ENCODE measurements at places on chromosomes 12 and 14.

DNA sequence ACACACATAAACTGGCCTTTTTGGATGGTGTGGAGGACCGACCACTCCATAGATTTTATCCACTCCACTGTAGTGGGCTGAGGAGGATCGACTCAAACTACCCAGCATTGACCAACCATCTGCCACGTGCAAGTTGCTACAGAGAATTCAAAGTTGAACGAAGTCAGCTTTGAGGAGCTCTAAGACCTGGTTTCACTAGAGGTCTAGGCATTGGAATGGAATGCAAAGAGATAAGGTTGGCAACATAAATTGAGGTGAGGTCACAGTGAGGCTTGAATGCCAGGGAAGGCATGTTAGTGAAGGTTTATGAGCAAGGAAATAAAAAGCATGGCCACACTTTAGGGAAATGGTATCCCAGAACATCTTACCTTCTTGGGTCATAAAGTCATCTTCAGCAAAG lies 14.5 kb downstream of the VWF start:
- no peak for DNase-seq

- DNase-seq: no peak
Observed at GRCh38 chr14:51574009-51574408, 77.7 kb upstream of the FRMD6 start.

- peak; percentile 9 for DNase-seq
Observed at GRCh38 chr12:25072906-25073650, 121.9 kb downstream of the DNAI7 start.

GRCh38 chr14:87690076-87690613 lies 302.8 kb downstream of the GALC start:
- no peak for DNase-seq

- DNase-seq: no peak
Observed at GRCh38 chr12:98894412-98895085, 249.5 kb downstream of the APAF1 start.

GRCh38 chr12:68506619-68507018 lies 104.1 kb upstream of the RAP1B start:
- DNase-seq: no peak

DNA sequence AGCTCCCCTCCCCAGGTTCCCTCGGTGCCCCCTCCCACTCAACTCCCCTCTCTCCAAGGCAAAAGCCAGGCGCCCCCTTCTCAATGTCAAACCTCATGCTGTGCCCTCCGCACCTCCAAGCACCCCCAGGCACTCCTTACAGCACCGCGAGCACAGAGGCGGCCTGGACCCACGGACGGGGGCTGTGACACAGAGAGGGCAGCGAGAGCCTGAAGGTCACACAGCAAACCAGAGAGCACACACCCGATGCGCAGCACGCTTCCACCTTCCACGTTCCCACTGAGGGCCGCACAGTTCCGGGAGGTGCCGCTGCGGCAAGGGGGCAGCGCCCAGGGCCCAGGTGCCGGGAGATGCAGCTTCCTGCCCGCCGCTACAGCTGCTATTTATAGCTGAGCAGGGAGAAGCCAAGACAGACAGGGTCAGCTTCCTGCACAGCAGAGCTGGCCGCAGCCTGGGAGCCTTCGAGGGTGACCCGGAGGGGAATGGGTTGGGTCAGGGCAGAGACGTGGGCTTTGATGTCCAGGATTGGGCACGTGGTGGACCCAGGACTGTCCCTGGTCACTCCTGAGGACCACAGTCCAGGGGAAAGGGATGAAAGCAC lies 12.9 kb downstream of the NCOR2 start:
- DNase-seq: no peak

DNA sequence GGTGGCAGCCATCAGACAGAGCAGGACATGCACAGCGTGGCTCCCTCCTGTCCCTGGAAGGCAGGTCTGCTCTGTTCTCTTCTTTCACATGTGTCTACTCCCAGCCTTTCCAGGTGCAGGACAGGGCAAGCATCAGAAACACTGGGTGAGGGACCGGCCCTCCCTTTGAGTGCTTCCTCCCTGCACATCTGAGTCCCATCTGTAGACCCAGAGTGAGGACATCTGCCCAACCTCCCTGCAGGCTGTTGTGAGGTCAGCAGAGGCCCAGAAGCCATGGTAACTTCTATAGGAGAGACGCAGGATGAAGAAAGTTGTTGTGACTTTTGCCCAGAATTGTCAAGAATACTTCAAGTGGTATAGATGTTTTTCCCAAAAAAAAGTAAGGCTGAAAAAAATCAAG lies 282.7 kb downstream of the CACNA1C start:
- no peak for DNase-seq

GRCh38 chr14:78790271-78790670 lies 620.1 kb downstream of the NRXN3 start:
- DNase-seq: no peak

DNA sequence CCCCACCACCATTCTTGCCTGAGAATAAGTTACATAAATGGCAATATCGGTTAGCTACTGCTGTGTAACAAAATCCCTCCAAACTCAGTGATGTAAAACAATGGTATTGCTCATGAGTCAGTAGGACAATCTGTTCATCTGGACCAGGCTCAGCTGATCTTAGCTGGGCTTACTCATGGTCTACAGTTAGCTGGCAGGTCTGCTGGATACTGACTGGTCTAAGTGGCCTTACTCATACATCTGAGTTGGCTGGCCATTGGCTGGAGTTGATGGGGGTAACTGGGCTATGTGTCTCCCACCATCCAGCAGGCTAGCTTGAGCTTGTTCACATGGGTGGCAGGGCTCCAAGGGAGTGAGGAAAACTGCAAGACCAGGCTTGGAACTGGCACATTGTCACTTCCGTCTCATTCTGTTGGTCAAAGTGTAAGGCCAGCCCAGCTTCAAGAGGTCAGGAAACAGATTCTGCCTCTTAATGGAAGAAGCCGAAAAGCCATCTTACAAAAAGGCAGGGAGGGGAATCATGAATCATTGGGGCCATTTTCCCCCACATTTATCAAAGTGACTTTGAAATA lies 56.7 kb upstream of the CHGA start:
- no peak for DNase-seq

- no peak for DNase-seq
Observed at GRCh38 chr12:21987755-21988154, 46.5 kb upstream of the ABCC9 start.

GRCh38 chr14:64806202-64806861 lies 73.4 kb downstream of the SPTB start:
- no peak for DNase-seq

GRCh38 chr14:45949479-45949878 lies 696.5 kb upstream of the MIS18BP1 start:
- DNase-seq: no peak

DNA sequence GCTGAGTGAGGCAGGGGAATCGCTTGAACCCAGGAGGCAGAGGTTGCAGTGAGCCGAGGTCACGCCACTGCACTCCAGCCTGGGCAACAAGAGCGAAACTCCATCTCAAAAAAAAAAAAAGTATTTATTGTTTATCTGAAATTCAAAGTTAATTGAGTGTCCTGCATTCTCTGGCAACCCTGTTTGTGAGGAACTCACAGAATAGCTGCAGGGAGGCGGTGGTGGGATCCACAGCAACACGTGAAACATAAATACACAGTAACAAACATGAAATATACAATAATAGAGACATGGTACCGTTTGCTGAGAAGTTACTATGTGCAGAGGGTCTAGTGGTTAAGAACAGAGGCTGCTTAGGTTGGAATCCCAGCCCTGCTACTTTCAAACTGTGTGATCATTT lies 43.7 kb upstream of the RFLNA start:
- DNase-seq: no peak

DNA sequence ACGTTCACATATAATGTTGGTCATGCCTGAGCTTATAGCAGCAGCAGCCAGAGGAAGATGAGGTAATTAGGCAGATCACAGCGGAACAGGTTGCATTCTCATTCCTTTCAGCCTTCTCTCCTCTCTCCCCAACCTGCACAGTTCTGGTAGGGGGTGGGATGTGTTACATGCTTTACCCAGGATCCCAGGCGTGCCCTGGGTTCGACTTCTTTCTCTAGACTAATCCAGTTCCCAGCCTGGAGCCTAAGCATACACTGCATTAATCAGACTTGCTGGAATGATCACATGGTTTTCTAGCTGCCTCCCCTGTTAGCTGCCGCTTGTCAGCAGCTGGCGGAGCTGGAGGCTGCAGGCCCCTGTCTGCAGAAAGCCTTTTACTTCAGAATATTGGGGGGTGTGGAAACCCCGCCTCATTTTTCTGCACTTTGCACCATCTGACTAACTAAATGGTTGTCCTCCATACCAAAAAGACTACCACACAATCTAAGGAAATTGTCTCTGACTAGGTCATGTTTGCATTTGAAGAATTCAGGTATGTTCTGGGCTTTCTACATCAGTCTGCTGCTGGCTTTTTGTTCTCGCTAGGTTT lies 46.0 kb upstream of the EVL start:
- no peak for DNase-seq

GRCh38 chr14:104680056-104680805 lies 9.2 kb upstream of the INF2 start:
- peak; percentile 35 for DNase-seq

DNA sequence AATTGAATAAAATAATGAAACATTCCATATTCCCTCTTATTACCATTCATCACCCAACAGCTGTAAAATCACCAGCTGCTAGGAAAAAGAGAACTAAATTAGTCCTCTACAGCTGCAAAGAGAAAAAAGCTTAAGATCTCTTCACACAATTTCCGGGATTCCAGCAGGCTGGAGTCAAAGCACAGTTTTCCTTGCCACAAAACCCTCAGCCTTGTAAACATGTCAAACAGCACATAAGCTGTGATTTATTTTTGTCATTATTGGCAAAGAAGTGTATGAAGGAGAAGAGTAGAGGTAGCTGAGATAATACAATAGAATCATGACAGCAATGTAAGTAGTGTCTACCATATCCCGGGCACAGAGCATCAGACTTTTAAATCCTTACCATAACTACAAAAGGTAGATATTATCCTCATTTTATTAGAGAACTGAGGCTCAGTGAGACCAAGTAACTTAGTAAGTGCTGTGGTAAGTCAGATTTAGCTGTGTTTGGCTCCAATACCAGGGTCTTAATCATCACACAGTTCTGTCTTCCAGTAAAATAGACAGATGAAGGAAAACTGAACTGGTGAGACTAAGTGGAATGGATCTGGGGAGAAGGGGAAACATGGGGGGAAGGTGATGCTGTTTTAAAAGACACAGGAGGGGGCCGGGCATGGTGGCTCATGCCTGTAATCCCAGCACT lies 57.3 kb downstream of the NTN4 start:
- no peak for DNase-seq

GRCh38 chr12:19802915-19803314 lies 363.6 kb downstream of the AEBP2 start:
- DNase-seq: no peak

- no peak for DNase-seq
Observed at GRCh38 chr14:68543516-68543915, 249.4 kb downstream of the ZFP36L1 start.

- peak; percentile 2 for DNase-seq
Observed at GRCh38 chr14:80850197-80850814, 91.2 kb downstream of the CEP128 start.

GRCh38 chr12:45726603-45727300 lies 2.8 kb upstream of the ARID2 start:
- DNase-seq: peak; percentile 55

GRCh38 chr12:11827091-11828061 lies 177.9 kb downstream of the ETV6 start:
- no peak for DNase-seq

GRCh38 chr12:130480887-130481286 lies 143.2 kb downstream of the PIWIL1 start:
- DNase-seq: no peak

DNA sequence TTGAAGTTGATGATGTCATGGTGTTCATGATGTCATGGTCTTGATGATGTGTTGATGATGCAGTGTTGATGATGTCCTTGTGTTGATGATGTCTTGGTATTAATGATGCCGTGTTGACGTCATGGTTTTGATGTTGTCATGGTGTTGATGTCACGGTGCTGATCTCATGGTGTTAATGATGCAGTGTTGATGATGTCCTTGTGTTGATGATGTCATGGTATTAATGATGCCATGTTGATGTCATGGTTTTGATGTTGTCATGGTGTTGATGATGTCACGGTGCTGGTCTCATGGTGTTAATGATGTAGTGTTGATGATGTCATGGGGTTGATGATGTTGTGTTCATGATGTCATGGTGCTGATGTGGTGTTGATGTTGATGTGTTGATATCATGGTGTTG lies 48.0 kb upstream of the RIMBP2 start:
- DNase-seq: no peak

- DNase-seq: no peak
Observed at GRCh38 chr12:58252914-58253313, 311.5 kb downstream of the ATP23 start.

DNA sequence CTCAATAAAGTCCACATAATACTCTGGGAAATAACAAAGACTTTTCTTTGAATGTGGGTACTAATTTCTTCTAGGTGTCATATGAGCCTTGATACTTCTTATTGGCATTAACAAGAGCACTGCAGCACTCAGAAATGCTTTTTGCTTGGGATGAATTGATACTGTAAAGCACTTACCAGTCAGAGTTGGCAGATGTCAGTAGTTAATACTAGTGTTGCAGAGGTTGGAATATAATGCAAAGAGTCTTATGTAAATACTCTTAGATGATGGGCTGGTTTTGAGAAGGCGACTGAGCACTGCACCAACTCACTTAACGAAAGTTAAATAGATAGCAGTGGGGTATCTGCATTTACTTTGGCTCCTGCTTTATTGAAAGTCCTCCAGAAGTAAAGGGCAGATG lies 25.6 kb upstream of the MBIP start:
- no peak for DNase-seq

- no peak for DNase-seq
Observed at GRCh38 chr14:66745078-66745477, 237.1 kb downstream of the GPHN start.

GRCh38 chr12:16349131-16349460 lies 1.7 kb downstream of the MGST1 start:
- DNase-seq: peak; percentile 33

- no peak for DNase-seq
Observed at GRCh38 chr12:46830731-46831334, 5.0 kb upstream of the SLC38A4 start.

- DNase-seq: no peak
Observed at GRCh38 chr14:50812856-50813543, 18.0 kb downstream of the NIN start.

DNA sequence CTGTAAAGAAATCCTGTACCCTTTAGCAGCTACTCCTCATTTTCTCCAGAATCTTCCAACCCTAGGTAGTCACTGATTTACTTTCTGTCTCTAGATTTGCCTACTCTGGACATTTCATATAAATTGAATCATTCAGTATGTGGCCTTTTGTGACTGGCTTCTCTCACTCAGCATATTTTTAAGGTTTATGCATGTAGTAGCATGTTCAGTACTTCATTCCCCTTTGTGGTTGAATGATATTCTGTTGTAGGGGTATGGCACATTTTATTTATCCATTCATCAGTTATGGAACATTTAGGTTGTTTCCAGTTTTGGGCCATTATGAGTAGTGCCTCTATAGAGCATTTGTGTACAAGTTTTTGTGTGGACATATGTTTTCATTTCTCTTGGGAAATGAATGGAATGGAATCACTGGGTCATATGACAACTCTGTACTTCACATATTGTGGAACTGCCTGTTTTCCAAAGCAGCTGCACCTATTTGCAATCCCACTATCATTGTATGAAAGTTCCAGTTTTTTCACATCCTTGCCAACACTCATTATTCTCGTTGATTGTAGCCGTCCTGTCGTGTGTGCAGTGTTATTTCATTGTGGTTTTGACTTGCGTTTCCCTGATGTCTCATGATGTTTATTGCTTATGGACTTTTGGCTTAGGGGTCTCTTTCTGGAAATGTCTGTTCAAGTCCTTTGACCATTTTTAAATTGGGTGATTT lies 57.2 kb downstream of the ATF7IP start:
- no peak for DNase-seq

GRCh38 chr12:3213768-3214167 lies 136.6 kb downstream of the TSPAN9 start:
- no peak for DNase-seq

Measured in bone marrow (tissue), 2 donors.